ENCODE measurements at places on chromosomes 2 and 18. TPM values are rescaled to one million over a fixed set of nuclear protein-coding genes. Genes with fewer than 3 reads are reported as not detected.
A peak's percentile ranks its signal among the peaks of the same experiment; 100 is the strongest.

DNA sequence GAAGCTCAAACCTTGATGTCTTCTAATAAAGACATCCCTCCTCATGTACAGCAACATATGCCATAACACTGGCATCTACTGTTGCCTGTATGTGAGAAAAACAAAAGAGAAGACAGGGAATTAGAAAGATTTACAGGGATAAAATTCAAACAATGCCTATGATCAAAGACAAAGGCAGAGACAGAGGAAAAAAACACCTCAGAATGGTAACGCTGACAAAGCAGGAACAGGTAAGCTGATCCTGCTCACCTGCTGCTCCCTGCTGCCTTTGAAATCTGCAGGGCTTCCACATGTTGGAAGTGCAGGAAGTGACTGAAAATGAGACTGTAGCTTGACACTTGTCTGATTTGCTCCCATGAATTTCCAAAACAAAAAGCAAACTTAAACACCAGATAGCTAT, 90.2 kb upstream of the DNAJC10 start:
- H3K4me3 ChIP-seq: no peak overlapping the region
- H3K27me3 ChIP-seq: no peaks in the 10 kb centered on the region
- H3K27ac ChIP-seq: no peak overlapping the region

DNA sequence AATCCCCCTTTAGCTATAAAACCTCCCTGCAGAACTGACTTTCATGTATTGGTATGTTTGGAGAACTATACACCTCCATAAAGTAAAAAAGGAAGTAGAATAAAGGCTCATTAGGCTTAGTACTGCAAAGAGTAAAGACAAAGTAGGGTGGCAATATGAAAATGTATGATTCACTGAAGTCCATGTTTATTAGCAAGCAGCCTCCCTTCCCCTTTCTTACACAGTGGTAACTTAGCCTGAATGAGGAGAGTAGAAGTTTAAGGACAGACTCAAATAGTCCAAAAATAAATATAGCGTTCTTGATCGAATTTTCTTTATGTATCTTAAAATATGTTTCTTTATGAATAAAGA, 1.5 kb downstream of the ZNF804A start:
- no peak for DNase-seq
- H3K27me3 ChIP-seq: no peaks in the 10 kb centered on the region
- no peaks in the 10 kb centered on the region for H3K36me3 ChIP-seq
- H3K4me3 ChIP-seq: no peak overlapping the region
- H3K27ac ChIP-seq: peak overlapping the region; percentile 89

DNA sequence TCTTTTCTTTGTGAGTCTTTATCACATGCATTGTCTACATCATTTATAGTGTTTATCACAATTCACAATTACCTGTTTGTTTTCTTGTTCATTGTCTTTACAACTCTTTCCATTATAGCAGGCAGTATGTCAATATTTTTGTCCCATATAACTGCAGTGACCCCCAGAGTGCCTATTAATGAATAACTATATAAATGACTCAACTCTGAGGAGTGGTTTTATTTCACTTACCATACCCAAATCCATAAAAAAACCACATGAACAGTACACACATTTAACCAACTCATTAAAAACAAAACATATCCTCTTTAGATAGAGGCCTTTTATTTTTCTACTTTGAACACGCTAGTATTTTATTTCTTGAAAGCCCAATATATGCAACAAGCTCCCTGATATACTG, 1419.1 kb upstream of the NXPH2 start:
- no peak for DNase-seq
- H3K27ac ChIP-seq: no peak overlapping the region
- H3K4me3 ChIP-seq: no peak overlapping the region
- no peaks in the 10 kb centered on the region for H3K4me1 ChIP-seq
- no peaks in the 10 kb centered on the region for H3K36me3 ChIP-seq

- H3K36me3 ChIP-seq: no peaks in the 10 kb centered on the region
- DNase-seq: no peak
- peaks cover 16% of the 10 kb centered on the region for H3K4me1 ChIP-seq
Measured at GRCh38 chr2:159518321-159519005, 97.9 kb downstream of the BAZ2B start.

DNA sequence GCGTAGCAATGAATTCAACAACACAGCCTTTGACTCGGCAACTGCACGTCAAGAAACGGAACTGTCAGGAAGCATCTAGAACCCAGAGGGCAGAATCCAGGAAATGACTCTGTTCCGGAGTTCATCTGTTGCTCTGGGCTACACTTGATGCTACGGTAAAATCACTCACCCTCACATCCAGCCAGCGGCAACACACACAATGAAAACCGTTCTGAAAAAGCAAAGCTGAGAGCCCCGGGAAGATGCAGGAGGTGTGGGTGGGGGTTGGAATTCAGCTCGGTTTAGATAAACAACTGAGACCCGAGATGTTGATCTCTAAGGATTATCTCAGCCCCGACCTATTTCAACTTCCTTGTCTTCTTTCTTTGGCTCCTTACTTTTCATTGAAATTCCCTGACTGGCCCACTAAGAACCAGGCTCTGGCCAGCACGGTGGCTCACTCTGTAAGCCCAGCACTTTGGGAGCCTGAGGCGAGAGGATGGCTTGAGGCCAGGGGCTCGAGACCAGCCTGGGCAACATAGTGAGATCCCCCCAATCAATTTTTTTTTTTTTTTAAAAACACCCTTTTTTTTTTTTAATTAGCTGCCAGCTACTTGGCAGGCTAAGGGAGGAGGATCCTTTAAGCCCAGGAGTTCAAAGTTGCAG, 13.3 kb upstream of the RAB17 start:
- DNase-seq: no peak
- peak overlapping the region; percentile 62 for H3K27ac ChIP-seq
- H3K36me3 ChIP-seq: no peaks in the 10 kb centered on the region
- H3K4me1 ChIP-seq: peaks cover 12% of the 10 kb centered on the region

DNA sequence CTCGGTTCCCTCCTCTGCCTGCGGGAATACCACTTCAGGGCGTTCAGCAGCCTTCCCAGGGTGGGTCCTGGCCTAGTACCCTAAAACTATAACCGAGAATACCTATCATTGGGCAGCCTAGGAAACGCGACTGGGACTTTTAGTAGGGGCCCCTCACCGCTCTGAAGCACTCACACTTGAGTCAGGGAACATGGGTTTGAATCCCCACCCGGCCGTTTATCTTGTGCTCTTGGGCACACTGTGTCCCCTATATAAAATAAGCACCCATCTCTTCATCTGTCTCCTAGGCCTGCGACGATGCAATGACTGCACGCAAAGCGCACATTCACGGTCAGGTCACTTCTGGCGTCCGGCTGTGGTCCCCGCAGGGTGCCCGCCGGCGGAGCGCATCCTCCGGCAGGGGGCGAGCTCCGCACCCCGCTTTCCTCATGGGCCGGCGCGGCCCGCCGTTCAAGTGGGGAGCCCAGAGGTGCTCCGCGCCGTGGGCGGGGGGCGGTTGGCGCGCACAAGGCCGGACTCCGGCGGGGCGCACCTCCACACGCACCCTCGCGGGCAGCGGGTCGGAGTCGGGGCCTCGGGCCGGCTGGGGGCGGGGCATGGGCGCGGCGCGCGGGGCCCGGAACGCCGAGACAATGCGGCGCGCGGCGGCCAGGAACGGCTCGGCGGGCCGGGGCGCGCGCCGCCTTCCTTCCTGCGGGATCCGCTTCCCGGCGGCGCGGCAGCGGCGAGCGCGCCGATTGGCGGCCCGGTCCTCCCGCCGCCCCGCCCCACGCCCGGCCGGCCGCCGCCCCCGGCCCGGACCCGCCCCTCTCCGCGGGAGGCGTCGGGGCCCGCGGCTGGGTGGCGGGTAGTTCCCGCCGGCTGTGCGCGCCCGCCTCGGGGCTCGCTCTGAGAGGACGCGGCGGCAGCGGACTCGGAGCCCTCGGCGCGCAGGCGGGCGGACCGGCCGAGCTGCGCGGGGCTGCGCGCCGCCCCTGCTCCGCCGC, at the start of gene ASAP2:
Gene ASAP2, plus strand, starts transcription at position 850 of the 986 bp plus-strand sequence. CDS start 293 bp downstream, outside the sequence.
- no peaks in the 10 kb centered on the region for H3K36me3 ChIP-seq
- H3K4me3 ChIP-seq: peak within 1 kb of the TSS; percentile 69
- DNase-seq: peak; percentile 67
- H3K4me1 ChIP-seq: peaks cover 32% of the 10 kb centered on the region

GRCh38 chr2:55013936-55014335, 36.3 kb downstream of the RTN4 start:
- peaks cover 69% of the 10 kb centered on the region for H3K4me1 ChIP-seq
- no peaks in the 10 kb centered on the region for H3K27me3 ChIP-seq
- no peaks in the 10 kb centered on the region for H3K36me3 ChIP-seq
- H3K4me3 ChIP-seq: no peak overlapping the region

- peaks cover 4% of the 10 kb centered on the region for H3K4me1 ChIP-seq
- H3K27me3 ChIP-seq: no peaks in the 10 kb centered on the region
- no peak overlapping the region for H3K4me3 ChIP-seq
Measured at GRCh38 chr2:1553671-1554295, 140.5 kb downstream of the TPO start.

- DNase-seq: no peak
- no peak overlapping the region for H3K4me3 ChIP-seq
- no peak overlapping the region for H3K27ac ChIP-seq
- H3K27me3 ChIP-seq: no peaks in the 10 kb centered on the region
- no peaks in the 10 kb centered on the region for H3K36me3 ChIP-seq
Measured at GRCh38 chr18:67788310-67789164, 272.0 kb upstream of the DSEL start.

DNA sequence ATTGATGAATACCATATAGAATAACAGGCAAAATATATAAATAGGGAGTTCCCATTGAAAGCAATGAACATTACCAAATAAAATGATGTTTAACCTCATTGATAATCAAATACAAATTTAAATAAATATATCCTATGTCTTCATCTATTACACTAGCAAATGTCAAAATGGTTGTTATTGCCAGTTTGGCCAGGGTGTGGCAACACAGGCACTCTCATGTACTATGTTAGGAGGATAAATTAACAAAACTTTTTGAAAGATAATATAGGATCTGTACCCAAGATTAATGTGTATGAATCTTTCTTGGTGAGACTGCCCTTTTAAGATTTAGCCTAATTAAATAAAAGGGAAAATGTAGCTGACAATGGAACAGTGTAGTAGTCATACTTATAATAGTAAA, 659.3 kb downstream of the ERBB4 start:
- no peaks in the 10 kb centered on the region for H3K4me1 ChIP-seq
- no peak overlapping the region for H3K4me3 ChIP-seq
- H3K27me3 ChIP-seq: no peaks in the 10 kb centered on the region
- H3K36me3 ChIP-seq: no peaks in the 10 kb centered on the region
- no peak for DNase-seq

DNA sequence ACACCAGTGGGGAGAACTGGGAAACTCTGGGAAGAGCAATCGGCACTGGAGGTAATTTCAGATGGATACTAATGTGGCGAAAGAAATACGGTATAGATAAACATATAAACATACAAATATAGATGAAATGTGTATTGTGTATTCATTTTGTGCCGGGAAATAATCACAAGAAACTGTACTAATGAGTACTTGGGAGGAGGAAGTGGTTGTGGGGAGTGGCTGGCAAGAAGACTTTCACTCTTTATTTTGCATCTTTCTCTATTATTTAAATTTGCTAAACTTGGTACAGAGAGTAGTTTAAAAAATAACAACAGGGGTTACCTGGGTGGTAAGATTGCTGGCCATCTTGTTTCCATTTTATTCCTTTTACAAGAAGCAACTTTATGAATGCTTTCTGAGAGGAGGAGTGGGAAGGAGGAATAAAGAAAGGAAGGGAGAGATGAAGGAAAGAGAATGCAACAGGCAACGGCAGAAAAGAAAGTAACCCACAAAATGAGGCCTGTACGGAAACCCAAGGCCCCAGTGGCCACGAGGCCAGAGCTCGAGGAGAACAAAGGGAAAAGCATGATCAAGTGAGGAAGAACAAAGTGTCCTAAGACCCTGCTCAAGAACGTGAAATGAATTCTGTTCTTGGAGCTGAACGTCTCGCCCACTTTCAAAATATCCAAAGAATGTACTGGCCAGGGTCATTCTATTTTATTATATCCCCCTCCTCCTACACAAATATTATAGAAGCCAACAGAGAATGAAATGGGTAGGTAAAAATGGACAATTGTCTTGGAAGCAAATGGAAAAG, 45.2 kb downstream of the FAM178B start:
- H3K27ac ChIP-seq: no peak overlapping the region
- no peak for DNase-seq
- no peaks in the 10 kb centered on the region for H3K4me1 ChIP-seq
- no peaks in the 10 kb centered on the region for H3K36me3 ChIP-seq
- no peak overlapping the region for H3K4me3 ChIP-seq

GRCh38 chr2:160695402-160696086, 201.9 kb upstream of the RBMS1 start:
- no peaks in the 10 kb centered on the region for H3K27me3 ChIP-seq
- no peak overlapping the region for H3K27ac ChIP-seq
- H3K4me1 ChIP-seq: no peaks in the 10 kb centered on the region

- H3K27me3 ChIP-seq: no peaks in the 10 kb centered on the region
- peaks cover 22% of the 10 kb centered on the region for H3K36me3 ChIP-seq
- no peak overlapping the region for H3K27ac ChIP-seq
Measured at GRCh38 chr2:36530178-36530982, 67.6 kb downstream of the FEZ2 start.

DNA sequence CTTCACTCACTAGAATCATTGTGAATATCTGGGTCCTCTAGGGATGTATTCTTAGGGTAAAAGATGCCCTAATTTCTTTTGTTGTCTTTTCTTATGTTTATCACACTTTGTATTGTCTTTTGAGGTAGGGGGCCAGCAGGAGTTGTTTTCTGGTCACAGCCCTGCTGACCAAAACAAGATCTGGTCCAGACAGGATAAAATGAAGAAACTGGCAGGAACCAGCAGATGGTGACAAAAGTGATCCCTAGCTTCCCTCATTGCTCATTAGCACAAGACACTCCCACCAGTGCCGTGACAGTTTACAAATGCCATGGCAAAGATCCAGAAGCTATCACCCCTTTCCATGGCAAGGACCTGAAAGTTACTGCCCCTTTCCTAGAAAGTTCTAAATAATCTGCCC, 81.7 kb upstream of the CCDC85A start:
- no peak overlapping the region for H3K27ac ChIP-seq
- H3K36me3 ChIP-seq: no peaks in the 10 kb centered on the region
- H3K4me3 ChIP-seq: no peak overlapping the region
- no peaks in the 10 kb centered on the region for H3K27me3 ChIP-seq

The SLC5A7 gene
- 0.33 TPM for total RNA-seq

The DUSP2 gene
- total RNA-seq: 13.7 TPM

The DYNAP gene
- total RNA-seq: not detected

The KLHL30 gene
- total RNA-seq: not detected

The SOX11 gene
- 0.06 TPM for total RNA-seq

The TGIF1 gene
- total RNA-seq: 58.5 TPM

The FHOD3 gene
- total RNA-seq: 3.1 TPM

The LBX2 gene
- total RNA-seq: 1.6 TPM

The ANO7 gene
- 1.0 TPM for total RNA-seq

The STPG4 gene
- 1.2 TPM for total RNA-seq

The LCT gene
- total RNA-seq: not detected

The RAX gene
- not detected for total RNA-seq

The MYL12B gene
- 346 TPM for total RNA-seq

The AGBL5 gene
- 7.8 TPM for total RNA-seq

The PLB1 gene
- total RNA-seq: 5.5 TPM

Measured in upper lobe of left lung (tissue), 6 donors.